ENCODE measurements at places on chromosomes 5 and 9.
A peak's percentile ranks its signal among the peaks of the same experiment; 100 is the strongest.

- DNase-seq: no peak
These were observed 262.7 kb downstream of the PARP8 start for GRCh38 chr5:50929174-50929573.

GRCh38 chr9:35516479-35516878 lies 26.6 kb downstream of the RUSC2 start:
- DNase-seq: no peak

GRCh38 chr9:7554699-7555098 lies 244.9 kb downstream of the DMAC1 start:
- no peak for DNase-seq

- no peak for DNase-seq
These were observed 180.3 kb downstream of the C9orf50 start for GRCh38 chr9:129440435-129441186.

GRCh38 chr9:109289931-109290330 lies 30.9 kb downstream of the EPB41L4B start:
- no peak for DNase-seq

DNA sequence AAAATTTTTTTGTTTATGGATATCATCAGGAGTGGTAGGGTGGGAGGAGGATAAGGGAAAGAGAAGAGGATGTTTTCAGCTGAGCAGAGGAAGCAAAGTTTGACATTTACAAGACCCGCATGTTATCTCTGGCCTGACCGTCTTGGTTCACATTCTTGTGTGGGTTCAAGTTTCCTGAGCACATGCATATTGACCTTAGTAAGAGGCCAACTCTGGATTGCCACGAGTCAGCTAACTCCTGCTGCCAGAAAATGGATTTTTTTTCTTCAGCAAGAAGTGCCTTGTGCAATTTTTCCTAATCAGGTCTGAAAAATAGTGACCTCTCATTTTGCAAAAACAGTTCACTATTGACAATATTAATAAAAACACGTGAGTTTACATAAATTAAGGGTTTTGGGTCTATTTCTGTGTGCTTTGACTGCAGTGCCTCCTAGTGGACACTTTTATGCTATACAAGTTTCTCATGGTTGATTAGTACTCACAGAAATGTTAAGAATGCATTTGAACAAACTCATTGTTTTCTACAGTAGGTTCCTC lies 27.1 kb upstream of the BASP1 start:
- DNase-seq: peak; percentile 5

- DNase-seq: no peak
These were observed 10.6 kb upstream of the FEM1C start for GRCh38 chr5:115555084-115555633.

DNA sequence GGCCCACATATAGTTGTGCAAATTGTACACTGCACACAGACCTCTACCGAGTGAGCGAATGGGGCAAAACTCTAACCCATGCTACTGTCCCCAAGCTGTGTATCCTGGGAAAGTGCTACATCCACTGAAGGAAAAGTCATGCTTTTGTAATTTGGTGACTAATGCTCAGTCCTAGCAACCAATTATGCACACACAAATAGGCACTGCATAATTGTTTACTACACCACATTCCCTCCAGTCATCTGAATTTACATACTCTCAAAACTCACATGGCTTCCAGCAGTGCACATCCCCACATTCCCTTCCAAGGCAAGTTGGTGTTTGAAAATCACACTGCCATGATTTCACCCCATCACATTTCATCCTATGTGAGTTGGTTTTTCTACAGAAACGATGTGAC lies 125.9 kb upstream of the OSMR start:
- DNase-seq: no peak

GRCh38 chr9:88076286-88077070 lies 61.8 kb downstream of the SPATA31C2 start:
- DNase-seq: peak; percentile 2

DNA sequence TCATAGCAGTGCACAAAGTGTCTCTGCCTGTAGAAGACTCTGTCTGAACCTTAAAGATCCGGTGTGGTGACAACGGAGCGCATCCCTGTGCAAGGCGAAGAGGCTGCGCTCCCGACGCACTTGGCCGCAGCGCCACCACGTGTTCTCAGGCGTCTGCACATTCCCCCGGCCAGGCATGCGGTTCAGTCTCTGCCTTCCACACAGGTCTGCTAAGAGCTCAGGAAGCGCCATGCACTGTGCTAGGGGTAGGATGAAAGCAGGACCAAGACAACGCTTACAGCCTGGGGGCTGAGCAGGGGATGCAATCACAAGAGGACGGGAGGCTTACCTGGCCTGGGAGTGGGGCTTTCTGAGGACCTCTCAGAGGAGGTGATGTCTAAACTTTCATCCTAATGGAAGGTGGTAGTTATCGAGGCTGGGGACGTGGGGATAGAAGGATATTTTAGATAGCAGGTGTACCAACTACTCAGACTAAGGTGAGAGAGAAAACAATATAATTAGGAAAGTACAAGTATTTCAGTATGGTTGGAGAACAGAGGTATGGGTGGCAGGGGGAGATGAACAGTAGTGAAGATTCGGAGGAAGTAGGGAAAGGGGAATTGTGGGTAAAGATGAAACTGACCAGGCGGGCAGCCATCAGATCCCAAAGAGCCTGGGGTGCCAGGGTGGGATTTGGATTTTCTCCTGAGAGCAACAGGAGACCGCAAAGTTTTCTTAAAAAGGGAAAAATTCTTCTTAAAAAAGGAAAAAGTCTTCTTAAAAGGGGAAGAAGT lies 13.3 kb downstream of the CAPSL start:
- peak; percentile 86 for DNase-seq

DNA sequence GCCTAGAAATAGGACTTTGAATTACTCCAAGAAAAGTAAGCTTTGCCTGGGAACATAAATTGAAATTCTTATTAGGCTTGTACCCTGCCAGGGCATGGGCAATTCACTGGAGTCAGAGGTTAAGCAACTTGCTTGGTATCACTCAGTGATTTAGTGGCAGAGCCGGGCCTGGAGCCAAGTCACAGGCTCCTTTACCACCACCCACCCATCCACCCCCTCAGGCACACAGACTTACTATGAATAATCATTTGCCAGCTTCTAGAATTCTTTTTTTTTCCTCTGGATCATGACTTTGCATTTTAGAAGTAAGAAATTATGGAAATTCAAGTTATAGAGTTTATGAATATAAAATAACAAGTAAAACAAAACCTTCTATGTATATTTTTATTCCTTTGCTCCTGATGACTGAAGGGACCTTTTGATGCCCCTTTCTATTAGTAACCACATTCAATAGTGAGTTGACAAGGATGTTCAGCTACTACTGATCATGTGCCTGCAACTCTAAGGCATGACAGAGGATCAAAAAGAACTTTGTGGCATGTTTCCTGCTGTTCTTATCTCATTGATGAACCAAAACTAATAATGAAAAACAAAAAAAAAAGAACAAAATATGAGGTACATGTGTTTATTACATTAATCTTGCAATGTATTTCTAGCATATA lies 614.7 kb downstream of the TLR4 start:
- no peak for DNase-seq
